Progenitor cell of endocrine pancreas (in vitro differentiated cells): ENCODE measurements at places on chromosomes 16 and 17. TPM values are rescaled to one million over a fixed set of nuclear protein-coding genes. Genes with fewer than 3 reads are reported as not detected.

The KRTAP4-9 gene
- not detected in 2 replicates for total RNA-seq

The DOC2A gene
- total RNA-seq = 4.4 and 5.0 TPM in 2 replicates

The OR1A1 gene
- total RNA-seq = not detected in 2 replicates

The CLEC18B gene
- 3.0 and 3.5 TPM in 2 replicates for total RNA-seq

GRCh38 chr17:71304498-71305158, 816.2 kb upstream of the SOX9 start:
- no peak overlapping the region for H3K4me3 ChIP-seq
- peaks cover 13% of the 10 kb centered on the region for H3K27me3 ChIP-seq
- no peak for DNase-seq
- H3K27ac ChIP-seq = no peak overlapping the region
- H3K36me3 ChIP-seq = peaks cover 4% of the 10 kb centered on the region

DNA sequence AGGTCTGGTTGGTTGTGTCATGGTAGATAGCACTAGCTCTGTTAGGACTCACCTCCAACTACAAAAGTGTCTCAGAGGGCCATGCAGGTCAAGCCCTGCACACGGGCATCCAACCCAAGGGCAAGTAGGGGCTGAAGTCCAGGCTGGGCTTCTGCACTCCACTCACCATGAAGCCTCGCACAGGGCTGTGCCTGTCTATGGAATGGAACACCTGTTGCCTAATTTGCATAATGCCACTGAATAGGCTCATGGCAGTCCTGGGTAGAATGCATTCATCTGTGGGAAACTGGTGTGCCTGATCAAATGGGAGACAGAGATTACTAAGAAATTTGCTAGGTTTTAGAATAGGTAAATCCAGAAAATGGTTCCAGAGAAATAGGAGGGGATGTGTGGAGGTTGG, 8.0 kb upstream of the AKAP1 start:
- H3K27me3 ChIP-seq = no peaks in the 10 kb centered on the region
- no peak for DNase-seq
- no peak overlapping the region for H3K27ac ChIP-seq
- peaks cover 35% of the 10 kb centered on the region for H3K4me1 ChIP-seq
- no peaks in the 10 kb centered on the region for H3K36me3 ChIP-seq
- H3K4me3 ChIP-seq = no peak overlapping the region

DNA sequence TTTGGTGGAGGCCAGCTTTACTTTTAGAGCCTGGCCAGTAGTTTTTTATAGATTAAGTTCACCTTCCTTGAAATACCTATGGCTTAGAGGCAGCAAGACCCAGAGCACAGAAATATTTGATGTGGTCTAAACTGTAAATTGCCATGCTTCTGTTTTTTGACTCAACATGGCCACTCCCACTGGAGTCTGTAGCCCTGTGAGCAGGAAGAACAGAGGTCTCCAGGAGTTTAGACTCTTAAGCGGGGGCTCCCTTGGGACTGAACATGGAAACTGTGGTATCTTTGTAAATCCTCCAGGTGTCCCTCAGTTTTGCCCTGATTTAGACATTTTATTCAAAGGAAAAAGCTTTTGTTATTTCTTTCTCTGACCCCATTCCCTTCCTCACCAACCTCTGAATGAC, 145.6 kb downstream of the FTO start:
- H3K36me3 ChIP-seq = peaks cover 10% of the 10 kb centered on the region
- no peak overlapping the region for H3K27ac ChIP-seq
- H3K4me3 ChIP-seq = no peak overlapping the region
- no peak for DNase-seq
